Left ventricle myocardium inferior (tissue), 1 donor: ENCODE measurements at places on chromosomes 6 and 20. TPM values are rescaled to one million over a fixed set of nuclear protein-coding genes. Genes with fewer than 3 reads are reported as not detected.

The VGLL2 gene
- total RNA-seq: 2.4 TPM

DNA sequence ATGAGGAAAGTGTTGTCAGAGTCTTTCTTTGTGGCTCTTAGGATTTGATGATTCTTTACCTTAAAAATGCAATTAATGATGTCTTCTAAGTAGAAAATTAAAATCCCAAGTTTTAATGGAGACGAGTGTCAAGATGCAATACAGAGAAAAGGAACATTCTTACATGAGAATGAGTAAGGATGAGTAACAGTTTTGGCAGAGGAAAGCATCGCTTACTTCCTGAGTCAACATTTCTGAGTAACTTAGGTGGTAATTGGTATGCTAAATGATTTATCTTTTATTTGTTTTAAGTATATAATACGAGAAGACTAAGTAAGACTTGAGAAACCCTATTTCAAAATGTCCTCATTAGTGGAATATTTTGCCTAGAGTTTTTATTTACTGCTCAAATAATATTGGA, 101.3 kb downstream of the RTN4IP1 start:
- H3K4me1 ChIP-seq: no peaks in the 10 kb centered on the region
- no peaks in the 10 kb centered on the region for H3K27me3 ChIP-seq
- DNase-seq: no peak
- H3K4me3 ChIP-seq: no peak overlapping the region
- no peaks in the 10 kb centered on the region for H3K36me3 ChIP-seq

- H3K27ac ChIP-seq: peak overlapping the region; percentile 84
- H3K36me3 ChIP-seq: no peaks in the 10 kb centered on the region
- peak; percentile 22 for DNase-seq
Measured at GRCh38 chr20:5835321-5835821, 85.2 kb downstream of the SHLD1 start.

The BPIFA3 gene
- total RNA-seq: not detected

DNA sequence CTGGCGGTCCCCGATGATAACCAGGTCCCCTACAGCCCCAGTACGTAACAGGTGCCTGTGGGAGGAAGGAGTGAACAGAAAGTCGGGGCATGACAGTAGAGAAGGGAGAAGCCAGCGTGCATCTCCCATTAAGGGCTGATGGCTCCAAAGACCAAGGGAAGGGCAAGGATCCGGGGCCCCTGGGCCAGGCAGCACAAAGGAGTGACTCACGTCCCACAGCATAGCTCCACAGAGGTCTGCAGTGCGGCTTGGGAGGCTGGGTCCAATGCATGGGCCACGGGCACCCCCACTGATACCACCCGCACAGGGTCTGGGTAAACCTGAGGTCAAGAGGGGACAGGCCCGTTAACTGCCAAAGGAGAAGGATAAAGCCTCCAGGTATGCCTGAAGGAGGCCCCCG, 10.3 kb downstream of the AARS2 start:
- H3K4me1 ChIP-seq: peaks cover 3% of the 10 kb centered on the region
- DNase-seq: no peak
- peaks cover 78% of the 10 kb centered on the region for H3K36me3 ChIP-seq
- H3K4me3 ChIP-seq: no peak overlapping the region
- H3K27me3 ChIP-seq: peaks cover 2% of the 10 kb centered on the region

- H3K27ac ChIP-seq: no peak overlapping the region
- H3K4me1 ChIP-seq: no peaks in the 10 kb centered on the region
- DNase-seq: no peak
- no peak overlapping the region for H3K4me3 ChIP-seq
Measured at GRCh38 chr6:87094576-87094975, 330 bp downstream of the CGA start.

DNA sequence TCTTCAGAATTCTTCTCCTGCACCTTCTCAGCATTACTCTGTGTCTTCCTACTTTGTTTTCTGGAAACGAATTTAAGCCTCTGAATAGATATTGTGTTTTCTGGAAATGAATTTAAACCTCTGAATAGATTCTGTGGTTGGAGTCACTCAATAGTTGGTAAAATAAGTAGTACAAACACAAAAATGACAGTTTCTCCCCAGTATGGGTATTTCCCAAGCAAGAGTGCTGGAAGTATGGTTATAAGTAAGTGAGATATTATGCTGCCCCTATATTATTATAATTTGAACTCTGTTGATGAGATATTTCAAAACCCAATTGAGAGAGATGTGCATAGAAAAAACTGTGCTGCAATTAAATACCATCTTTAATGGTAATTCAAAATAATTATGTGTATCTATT, 94.9 kb downstream of the TINAG start:
- no peaks in the 10 kb centered on the region for H3K4me1 ChIP-seq
- no peak for DNase-seq
- no peak overlapping the region for H3K4me3 ChIP-seq
- no peaks in the 10 kb centered on the region for H3K27me3 ChIP-seq

- no peak for DNase-seq
- H3K36me3 ChIP-seq: no peaks in the 10 kb centered on the region
- H3K27ac ChIP-seq: no peak overlapping the region
- H3K4me1 ChIP-seq: peaks cover 23% of the 10 kb centered on the region
- no peak overlapping the region for H3K4me3 ChIP-seq
- no peaks in the 10 kb centered on the region for H3K27me3 ChIP-seq
Measured at GRCh38 chr6:52390361-52390727, 28.4 kb downstream of the PAQR8 start.

The MBOAT1 gene
- total RNA-seq: 5.6 TPM

The TBCC gene
- 12.8 TPM for total RNA-seq

DNA sequence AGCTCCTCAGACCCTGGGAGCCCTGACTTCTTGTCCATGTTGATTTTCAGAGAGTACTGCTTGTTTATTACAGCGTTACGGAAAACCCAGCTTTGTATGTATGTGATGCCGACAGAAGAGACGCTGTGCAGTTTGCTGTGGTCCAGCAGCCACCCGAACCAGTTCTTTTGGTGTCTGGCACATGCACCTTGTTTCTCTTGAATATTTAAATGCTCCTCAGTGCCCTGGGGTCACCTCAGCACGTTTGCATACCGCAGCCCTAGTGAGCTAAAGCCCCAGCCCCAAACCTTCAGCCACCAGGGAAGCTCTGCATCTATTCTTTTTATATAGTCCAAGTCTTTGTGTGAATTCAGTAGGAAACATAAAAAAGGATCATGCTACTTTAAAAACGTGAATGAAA, 39.9 kb downstream of the AFDN start:
- peaks cover 7% of the 10 kb centered on the region for H3K4me1 ChIP-seq
- H3K27ac ChIP-seq: no peak overlapping the region
- H3K36me3 ChIP-seq: peaks cover 49% of the 10 kb centered on the region
- H3K27me3 ChIP-seq: no peaks in the 10 kb centered on the region

The PIM1 gene
- 28.9 TPM for total RNA-seq

DNA sequence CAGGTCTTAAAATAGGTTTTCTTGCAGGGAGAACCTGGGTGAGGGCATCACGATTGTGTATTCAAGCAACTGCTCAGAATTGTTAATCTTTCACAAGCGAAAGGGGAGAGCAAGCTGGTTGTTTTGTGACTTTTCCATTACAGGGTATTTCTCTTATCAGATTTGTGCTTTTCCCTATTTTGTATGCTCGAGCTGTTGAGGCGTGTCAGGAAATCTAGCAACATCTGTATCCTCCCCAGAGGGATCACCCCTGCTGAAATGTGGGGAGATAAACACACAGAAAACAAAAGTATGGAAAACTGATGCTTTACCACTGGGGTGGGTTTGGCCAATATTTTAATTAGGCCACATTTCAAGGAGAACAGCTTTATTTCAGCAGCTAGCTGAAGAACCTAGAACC, 187.0 kb downstream of the DTNBP1 start:
- DNase-seq: no peak
- H3K27me3 ChIP-seq: no peaks in the 10 kb centered on the region
- H3K27ac ChIP-seq: peak overlapping the region; percentile 80
- H3K4me1 ChIP-seq: peaks cover 81% of the 10 kb centered on the region
- no peaks in the 10 kb centered on the region for H3K36me3 ChIP-seq
- no peak overlapping the region for H3K4me3 ChIP-seq

- H3K4me3 ChIP-seq: no peak overlapping the region
- H3K4me1 ChIP-seq: no peaks in the 10 kb centered on the region
- no peaks in the 10 kb centered on the region for H3K36me3 ChIP-seq
- no peak overlapping the region for H3K27ac ChIP-seq
Measured at GRCh38 chr6:44285552-44286284, 15.5 kb downstream of the TMEM151B start.

The CALHM4 gene
- not detected for total RNA-seq

DNA sequence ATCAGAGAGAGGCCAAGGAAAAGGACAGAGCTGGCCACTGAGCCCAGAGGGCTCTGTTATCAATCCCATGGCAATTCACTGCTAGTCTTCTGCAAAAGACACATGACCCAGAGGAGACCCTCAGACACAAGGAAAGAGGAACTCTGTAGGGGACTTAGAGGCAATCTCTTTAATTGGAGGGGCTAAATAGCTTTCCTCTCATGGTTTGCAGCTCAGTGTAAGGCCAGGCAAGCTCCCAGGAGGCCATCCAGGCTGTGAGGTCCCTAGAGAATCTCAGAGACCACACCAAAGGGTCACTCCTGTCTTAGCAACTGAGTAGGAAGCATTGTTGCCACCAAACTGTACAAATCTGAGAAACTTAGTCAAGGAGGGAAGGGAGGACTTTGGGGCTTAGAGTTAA, 10.0 kb upstream of the HLA-DOA start:
- H3K36me3 ChIP-seq: no peaks in the 10 kb centered on the region
- H3K27ac ChIP-seq: peak overlapping the region; percentile 93
- peaks cover 6% of the 10 kb centered on the region for H3K27me3 ChIP-seq

- H3K27ac ChIP-seq: no peak overlapping the region
- H3K4me3 ChIP-seq: no peak overlapping the region
- no peaks in the 10 kb centered on the region for H3K36me3 ChIP-seq
- H3K4me1 ChIP-seq: peaks cover 16% of the 10 kb centered on the region
- DNase-seq: no peak
Measured at GRCh38 chr20:8363970-8364733, 232.1 kb downstream of the PLCB1 start.

The PTCHD4 gene
- 1.0 TPM for total RNA-seq

DNA sequence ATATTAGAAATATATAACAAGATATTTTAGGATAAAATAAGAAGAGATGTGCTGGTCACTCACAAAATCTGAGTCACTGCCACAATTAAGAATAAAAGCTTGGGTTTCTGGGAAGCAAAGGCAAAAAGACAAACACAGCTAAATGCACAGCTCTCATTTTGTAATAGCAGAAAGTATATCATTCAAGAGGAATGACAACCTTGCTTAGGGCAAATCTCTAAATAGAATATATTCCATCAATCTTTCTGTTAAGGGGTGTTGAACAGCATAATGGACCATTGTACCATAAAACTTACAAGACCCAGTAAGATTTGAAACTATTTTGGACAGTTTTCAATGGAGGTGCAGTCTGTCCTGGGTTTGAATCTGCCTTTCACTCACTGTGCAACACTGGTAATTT, 464.9 kb upstream of the SOX4 start:
- no peak overlapping the region for H3K27ac ChIP-seq
- H3K4me3 ChIP-seq: no peak overlapping the region
- no peak for DNase-seq
- no peaks in the 10 kb centered on the region for H3K27me3 ChIP-seq

DNA sequence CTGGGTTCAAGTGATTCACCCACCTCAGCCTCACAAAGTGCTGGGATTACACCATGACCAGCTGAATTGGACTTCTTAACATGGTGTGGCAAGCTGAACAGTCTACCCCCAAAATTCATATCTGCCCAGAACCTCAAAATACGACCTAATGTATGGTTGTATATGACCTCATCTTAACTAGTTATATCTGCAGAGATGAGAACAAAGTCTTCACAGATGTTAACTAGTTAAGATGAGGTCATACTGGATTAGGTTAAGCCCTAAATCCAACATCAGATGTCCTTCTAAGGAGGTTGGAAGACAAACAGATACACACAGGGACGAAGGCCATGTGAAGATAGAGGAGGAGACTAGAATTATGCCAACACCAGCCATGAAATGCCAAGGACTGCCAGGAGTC, 102.5 kb downstream of the JPH2 start:
- peaks cover 8% of the 10 kb centered on the region for H3K27me3 ChIP-seq
- no peak overlapping the region for H3K4me3 ChIP-seq
- no peaks in the 10 kb centered on the region for H3K36me3 ChIP-seq
- H3K4me1 ChIP-seq: peaks cover 30% of the 10 kb centered on the region

DNA sequence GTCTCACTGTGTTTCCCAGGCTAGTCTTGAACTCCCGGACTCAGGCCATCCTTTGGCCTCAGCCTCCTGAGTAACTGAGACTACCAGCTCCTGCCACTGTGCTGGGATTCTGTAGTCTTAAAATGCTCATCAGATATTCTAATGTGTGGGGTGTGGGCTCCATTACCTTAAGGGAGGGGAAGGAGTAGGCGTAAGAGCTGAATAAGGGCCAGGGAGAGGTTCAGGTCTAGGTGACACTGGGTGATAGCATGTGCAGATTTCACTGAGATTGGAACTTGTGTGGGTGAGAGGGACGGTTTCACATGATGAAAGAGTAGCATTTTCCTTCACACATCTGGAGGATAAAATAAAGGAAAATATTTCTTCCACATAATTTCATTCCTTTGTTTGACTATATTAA, 8.5 kb downstream of the AKAP12 start:
- H3K4me1 ChIP-seq: no peaks in the 10 kb centered on the region
- no peaks in the 10 kb centered on the region for H3K36me3 ChIP-seq
- no peak overlapping the region for H3K4me3 ChIP-seq
- peaks cover 6% of the 10 kb centered on the region for H3K27me3 ChIP-seq
- no peak overlapping the region for H3K27ac ChIP-seq
- no peak for DNase-seq

GRCh38 chr6:54988576-54988975, 142.0 kb downstream of the FAM83B start:
- no peaks in the 10 kb centered on the region for H3K36me3 ChIP-seq
- H3K4me1 ChIP-seq: no peaks in the 10 kb centered on the region
- no peak overlapping the region for H3K4me3 ChIP-seq

DNA sequence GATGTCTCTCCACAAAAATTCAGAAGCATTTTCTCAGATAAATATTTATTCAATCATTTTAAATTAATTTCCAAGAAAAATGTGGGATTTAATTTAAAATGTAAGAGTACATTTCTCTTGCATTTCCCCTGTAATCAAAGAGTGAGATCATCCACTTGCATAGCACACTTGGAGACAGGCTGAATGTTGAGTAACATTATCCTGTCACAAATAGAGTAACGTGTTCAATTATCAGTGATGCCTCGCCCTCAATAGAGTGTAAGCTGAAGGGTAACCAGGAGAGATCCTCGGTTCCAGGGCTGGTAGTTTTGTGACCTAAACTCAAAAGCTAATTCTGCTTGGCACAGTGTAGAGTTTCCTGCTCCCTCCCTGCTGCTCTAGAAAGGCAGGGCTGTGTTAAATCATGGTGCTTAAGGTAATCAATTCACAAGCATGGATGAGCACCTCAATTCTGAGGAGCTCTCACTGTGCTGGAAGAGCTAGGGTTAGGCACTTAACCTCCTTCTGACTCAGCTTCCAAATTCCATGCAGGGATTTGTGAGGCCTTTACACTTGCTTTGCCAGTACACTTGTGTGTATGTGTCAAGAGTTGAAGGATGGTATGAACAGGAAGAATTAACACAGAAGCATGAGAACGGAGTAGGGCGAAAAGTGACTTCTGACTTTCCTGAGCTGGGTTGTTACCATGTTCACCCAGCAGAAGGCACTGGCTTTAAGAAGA, 56.6 kb downstream of the MMUT start:
- H3K4me1 ChIP-seq: no peaks in the 10 kb centered on the region
- no peaks in the 10 kb centered on the region for H3K27me3 ChIP-seq
- H3K27ac ChIP-seq: no peak overlapping the region
- no peak overlapping the region for H3K4me3 ChIP-seq
- no peak for DNase-seq
- H3K36me3 ChIP-seq: no peaks in the 10 kb centered on the region

The WASF1 gene
- total RNA-seq: 0.80 TPM

GRCh38 chr20:37567671-37568588, 40.3 kb upstream of the BLCAP start:
- H3K36me3 ChIP-seq: no peaks in the 10 kb centered on the region
- no peak for DNase-seq
- no peak overlapping the region for H3K4me3 ChIP-seq
- peaks cover 6% of the 10 kb centered on the region for H3K4me1 ChIP-seq

The SLPI gene
- 1.8 TPM for total RNA-seq
